ENCODE measurements at places on chromosomes 2 and 18.
A peak's percentile ranks its signal among the peaks of the same experiment; 100 is the strongest.

- no peak for DNase-seq
Measured at GRCh38 chr2:8134473-8134932, 547.4 kb upstream of the ID2 start.

GRCh38 chr18:13395577-13395976 lies 177.0 kb downstream of the LDLRAD4 start:
- no peak for DNase-seq

DNA sequence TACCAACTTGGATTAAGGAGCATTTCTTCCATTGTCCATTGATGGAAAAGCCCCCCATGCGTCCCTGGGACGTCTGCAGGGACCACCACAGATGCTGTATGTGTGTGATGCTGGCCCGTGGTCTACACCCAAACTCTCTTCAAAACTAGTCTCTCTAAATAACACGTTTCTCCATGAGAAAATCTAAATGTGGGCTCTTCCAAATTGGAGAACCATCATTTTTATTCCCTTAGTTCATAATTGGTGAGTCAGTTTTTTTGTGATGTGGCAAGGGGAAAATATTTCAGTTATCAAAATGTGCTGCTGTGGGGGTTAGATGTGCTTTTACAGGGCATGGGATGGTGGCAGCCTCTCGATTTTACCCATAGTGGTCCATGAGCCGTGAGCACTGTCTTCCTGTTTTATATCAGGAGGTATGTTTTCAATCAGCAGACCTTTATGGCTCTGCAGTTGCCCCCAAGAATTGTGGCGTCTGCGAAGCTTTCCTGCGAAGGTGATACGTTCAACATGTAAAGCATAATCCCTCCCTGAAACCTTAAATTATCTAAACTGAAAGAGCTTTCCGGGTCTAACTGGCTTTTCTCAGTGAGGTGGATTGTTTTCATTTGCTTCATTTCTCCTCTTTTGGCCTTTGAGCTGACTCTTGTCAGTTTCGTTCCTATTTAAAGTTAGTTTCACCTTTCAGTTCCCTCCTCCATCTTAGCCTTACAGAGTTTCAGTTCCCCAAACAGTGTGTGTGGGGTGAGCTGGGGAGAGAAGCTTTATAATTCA lies 78.4 kb downstream of the SETBP1 start:
- no peak for DNase-seq

- DNase-seq = no peak
Measured at GRCh38 chr2:198731842-198732399, 725.8 kb downstream of the SATB2 start.

- no peak for DNase-seq
Measured at GRCh38 chr2:216308576-216308975, 63.7 kb downstream of the MARCHF4 start.

DNA sequence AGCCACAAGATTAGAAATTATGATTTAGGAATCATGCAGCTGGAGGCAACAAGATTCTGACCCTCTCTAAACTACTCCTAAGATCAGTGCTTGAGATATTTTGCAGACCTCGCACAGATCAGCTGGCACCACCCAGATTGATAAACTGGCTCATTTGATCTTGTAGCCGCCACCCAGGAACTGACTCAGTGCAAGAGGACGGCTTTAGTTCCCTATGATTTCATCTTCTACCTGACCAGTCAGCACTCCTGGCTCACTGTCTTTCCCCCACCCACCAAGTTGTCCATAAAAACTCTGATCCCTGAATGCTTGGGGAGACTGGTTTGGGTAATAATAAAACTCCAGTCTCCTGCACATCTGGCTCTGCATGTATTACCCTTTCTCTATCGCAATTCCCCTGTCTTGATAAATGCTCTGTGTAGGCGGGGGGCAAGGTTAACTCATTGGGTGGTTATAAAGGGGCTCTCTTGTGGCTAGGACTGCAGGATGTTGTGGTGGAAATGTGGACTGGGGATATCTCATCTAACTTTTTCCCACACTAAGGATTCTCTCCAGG lies 96.1 kb downstream of the ARL6IP6 start:
- DNase-seq = no peak

DNA sequence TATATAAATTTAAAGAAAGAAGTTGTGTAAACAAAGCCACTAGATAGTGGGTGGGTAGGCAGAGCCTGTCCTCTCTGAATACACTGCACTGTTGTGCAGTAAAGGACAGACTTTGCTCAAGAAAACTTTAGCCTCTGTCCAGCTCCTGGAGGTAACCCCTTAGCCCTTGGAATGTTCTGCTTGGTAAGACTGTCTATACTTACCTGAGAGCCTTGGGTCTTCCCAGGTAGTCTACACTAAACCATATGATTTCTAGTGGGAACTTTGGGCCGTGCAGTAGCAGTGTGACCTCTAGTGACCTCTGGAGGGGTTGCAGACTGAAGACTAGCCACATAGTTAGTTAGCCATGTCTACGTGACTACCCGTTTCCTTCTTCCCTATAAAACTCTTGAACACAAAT lies 678.3 kb upstream of the NRXN1 start:
- DNase-seq = no peak

DNA sequence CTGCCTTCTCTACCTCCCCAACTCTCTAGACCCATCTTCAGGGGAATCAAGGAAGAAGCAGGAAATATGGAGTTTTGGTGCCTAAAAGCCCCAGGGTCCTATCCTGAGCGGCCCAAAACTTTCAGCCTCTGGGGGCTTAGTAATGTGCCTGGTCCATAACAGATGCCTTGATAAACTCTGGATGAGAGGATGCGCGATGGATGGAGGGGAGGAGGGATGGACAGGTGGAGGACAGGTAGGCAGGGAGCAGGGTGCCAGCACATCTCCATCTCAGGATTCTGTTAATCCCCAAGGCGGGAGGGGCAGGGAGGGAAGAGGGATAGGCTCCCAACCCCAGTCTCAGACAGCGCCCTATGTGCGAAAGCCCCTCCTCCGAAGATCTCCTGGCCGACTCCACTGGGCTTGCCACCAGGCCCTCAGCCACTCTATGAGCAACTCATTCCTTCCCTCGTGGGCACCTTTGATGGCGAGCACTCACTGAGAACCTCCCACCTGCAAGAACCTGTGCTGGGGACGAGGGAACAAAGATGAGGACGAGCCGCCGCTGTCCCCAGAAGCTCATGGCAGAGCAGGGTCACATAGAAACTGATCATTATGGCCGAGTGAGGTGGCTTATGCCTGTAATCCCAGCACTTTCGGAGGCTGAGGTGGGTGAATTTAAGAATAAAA lies 23.1 kb downstream of the HS1BP3 start:
- no peak for DNase-seq

DNA sequence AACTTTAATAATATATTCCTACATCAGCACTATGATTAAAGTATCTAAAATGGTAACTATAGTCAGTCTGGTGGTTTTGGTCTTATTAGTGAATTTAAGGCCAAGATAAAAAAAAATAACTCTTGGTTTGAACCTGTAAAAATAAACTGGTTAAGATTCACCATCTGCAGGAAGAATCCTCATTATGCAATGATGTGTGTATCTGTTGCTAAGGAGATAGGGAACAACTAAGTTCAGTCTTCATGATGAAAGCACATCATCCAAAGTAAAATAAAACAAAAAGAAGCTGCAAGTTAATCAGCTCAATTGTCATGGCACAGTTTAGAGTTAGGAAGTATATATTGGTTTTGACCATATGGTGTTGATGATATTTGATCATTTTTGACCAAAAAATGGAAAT lies 466.0 kb downstream of the NYAP2 start:
- DNase-seq = no peak

- DNase-seq = no peak
Measured at GRCh38 chr2:36781907-36782720, 85.6 kb downstream of the VIT start.

GRCh38 chr2:212686285-212686895 lies 147.8 kb upstream of the ERBB4 start:
- peak; percentile 41 for DNase-seq

Measured in omental fat pad (tissue), 4 donors.